ENCODE measurements at places on chromosomes 16 and 17.
A peak's percentile ranks its signal among the peaks of the same experiment; 100 is the strongest.

DNA sequence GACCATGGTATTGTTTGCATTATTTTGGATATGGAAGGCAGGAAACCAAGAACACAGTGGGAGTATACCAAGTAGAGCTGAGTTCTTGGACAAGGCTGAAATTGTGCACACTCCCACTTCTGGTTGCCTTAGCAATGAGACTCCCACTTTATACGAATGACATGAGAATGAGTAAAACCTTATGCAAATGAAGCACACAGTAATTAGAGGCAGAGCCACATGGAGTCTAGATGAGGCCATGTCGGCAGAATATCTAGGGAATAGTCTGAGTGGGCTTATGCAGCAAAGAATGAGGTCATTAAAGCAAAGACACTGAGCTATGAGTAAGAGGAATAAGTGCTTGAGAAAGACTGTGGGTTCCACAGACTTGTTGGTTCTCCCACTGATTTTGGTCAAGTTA lies 178.7 kb downstream of the GRIN2A start:
- no peak for DNase-seq

- DNase-seq, result no peak
Observed at GRCh38 chr16:8109510-8110369, 480.6 kb downstream of the TMEM114 start.

- no peak for DNase-seq
Observed at GRCh38 chr16:31465788-31466370, 6.1 kb upstream of the TGFB1I1 start.

GRCh38 chr16:14682121-14682520 lies 12.0 kb downstream of the PLA2G10 start:
- DNase-seq, result no peak

DNA sequence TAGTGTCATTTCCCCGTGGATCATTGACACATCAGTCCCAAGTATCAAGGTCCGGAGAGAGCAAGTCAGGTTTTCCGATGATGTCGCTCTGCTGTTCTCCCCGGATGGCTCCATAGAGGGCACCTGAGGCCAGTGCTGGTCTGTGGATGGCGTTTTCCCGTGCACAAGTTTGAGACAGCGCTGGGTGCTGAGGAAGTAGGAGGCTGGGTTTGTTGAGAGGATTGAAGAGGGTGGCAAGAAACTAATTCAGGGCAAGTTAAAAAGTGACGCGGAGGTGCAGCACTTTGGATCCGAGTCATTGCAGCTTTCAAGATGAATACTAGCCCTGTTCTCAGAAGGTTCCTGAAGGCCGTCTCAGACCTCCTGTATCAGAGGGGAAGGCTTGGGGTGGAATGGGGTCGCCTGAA lies 7.7 kb downstream of the NUBP1 start:
- DNase-seq, result no peak

- no peak for DNase-seq
Observed at GRCh38 chr17:58275417-58275816, 5.3 kb downstream of the MPO start.

DNA sequence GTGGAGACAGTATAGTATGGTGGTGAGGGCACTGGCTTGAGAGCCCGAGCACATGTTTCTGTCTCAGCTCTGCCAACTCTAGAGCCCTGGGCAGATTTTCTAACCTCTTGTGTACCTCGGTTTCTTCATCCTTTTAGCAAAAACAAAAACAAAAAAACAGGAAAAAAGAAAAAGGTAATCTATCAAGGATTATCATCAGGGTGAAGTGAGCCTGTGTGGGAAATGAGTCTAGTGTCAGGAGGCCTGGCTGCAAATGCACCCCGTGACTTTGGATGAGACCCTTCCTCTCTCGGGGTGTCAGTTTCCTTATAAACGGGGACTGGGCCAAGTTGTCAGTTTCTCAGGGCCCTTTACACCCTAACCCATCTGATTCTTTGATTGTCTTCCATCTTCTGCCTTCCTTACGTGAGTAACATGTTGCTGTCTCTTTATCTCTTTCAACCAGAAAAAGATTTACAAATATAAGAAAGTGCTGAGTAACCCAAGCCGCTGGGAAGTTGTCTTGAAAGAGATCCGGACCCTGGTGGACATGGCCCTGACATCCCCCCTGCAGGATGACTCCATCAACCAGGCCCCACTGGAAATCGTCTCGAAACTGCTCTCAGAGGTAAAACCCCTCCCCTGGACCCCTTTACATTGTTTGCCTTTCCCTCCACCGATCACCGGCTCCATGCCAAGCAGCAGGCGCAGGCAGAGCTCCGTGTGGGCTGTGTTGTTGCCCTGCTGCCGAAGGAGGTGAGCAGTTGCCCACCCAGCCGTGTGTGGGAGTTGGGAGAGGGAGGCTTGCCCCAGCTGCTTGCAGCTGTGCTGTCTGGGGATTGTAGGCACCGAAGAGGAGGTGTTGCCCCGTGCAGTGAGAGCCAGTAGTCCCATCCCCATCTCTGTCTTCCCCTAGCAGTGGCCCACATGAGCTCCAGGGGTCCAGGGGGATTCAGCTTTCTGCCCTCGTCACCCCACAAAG lies 127.1 kb upstream of the PLCG2 start:
- DNase-seq, result no peak

DNA sequence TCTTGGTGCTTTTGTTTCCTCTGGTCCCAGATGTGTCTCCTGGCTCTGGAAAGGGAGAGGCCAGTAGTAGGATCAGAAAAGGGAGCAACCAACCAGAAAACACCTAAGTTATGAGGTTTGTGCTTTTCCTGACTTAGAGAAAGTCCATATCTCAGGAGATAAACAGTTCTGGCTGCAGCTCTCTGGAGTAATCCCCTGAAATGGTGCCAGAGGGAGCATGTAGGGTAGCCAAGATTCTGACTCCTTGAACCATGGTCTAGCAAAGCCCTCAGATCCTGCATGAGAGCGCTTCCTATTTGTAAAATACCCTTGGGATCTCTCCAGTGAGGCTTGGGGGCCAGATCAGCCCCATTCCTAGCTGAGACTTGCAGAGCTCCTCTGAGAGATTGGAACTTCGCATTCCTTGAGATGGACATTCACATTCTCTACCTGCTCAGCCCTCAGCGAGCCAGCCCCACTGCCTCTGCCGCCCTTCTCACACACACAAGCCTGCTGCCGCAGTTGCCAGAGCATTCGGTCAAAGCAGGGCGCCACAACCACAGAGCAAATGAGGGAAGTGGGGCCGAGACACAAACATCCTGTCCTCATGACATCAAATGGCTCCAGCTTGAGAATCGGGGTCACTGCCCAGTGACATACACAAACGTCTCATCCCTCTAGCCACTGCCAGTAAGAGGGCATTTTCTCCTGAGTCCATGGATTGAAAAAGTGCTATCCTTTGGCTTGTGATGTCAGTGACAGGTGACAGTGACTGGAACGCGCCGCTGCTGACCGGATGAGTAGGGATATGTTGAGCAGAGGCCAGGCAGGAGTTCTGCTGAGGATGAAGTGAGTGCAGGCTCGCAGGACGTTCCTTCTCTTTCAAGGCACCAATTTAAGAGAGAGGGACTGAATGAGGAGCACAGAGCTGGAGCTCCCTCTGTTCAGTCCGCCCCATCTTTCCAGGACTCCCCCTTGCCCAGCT lies 5.0 kb downstream of the ABHD15 start:
- peak; percentile 20 for DNase-seq

- no peak for DNase-seq
Observed at GRCh38 chr16:85396879-85397871, 215.9 kb upstream of the GSE1 start.

DNA sequence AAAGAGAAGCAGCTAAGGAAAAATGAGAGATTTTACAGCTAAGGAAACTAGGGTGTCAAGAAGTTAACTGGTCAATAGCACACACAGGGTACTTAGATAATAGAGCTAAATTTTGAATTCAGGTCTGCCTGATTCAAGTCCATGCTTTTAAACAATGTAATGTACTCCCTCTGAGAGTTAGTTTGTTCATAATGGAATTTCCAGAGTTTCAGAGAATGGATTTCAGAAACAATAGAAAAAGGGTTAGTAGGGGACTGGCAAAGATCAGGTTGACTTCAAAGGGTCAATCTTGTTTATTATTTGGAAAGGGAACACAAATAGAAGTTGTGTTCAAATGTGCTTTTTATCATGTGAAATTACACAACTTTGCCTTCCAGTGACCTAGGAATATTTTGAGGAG lies 17.9 kb downstream of the NSRP1 start:
- no peak for DNase-seq

Data from CD4-positive, alpha-beta T cell treated with Interleukin-6 for 4 hours (primary cell).